ENCODE measurements at places on chromosomes 3 and 15.
A peak's percentile ranks its signal among the peaks of the same experiment; 100 is the strongest.

DNA sequence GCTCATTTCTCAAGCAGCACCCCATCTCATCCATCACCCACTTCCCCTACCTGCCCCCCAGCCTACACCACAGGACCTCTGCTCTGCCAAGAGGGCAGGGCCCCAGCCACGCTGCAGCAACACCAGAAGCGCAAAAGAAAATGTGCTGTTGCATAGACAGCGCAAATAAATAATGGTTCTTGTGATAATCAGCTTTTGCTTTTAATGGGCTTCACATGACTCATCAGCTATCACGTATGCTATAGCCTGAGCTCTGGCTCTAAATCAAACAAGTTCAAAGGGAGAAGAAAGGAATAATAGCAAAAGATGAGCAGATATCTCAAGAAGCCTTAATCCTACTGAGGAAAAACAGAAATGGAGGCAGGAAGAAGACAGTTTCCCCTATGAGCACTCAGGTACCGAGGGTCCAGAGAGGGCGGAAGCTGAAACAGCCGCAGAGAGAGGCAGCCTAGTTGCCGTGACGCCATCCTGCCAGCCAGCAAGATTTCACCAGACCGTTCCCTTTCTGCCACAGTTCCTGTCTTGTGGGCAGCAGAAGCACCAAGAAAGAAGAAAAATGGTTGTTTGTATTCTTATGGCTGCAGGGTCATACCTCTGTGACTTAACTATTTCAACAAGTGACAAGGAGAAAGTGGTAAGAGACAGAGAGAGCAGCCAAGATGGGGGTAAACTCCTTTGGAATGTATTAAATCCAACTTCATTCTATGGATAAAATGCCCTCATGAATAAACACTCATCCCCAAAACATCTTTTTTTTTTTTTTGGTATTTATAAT is 22.0 kb downstream of the RAB27A start:
- no peak for DNase-seq

DNA sequence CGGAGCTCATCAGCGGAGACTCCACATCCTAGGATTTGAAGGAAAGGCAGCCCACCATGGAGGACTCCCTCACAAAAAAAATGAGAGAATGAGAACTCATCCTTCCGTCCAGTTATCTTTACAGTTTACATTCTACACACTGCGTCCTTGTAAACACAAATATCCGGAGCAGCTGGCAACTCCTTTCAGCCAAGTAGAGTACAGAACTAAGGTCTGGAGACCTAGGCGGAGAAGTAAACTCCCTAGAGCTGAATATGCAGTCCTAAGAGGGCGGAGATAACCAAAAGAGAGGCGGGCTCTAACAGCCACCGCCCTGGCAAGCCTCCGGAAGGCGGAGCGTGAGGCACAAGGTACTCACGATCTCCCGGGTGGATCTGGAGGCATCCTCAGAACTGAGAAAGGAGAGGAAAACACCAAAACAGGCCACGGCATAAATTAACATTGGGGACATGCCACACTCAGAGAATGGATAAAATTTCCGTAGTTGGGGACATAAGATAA is 924 bp upstream of the SIN3A start:
- peak; percentile 67 for DNase-seq

- DNase-seq, result peak; percentile 89
Observed at GRCh38 chr3:48429317-48429959, 448 bp downstream of the PLXNB1 start.

- peak; percentile 36 for DNase-seq
Observed at GRCh38 chr15:72285927-72286516, 13.7 kb upstream of the PARP6 start.

DNA sequence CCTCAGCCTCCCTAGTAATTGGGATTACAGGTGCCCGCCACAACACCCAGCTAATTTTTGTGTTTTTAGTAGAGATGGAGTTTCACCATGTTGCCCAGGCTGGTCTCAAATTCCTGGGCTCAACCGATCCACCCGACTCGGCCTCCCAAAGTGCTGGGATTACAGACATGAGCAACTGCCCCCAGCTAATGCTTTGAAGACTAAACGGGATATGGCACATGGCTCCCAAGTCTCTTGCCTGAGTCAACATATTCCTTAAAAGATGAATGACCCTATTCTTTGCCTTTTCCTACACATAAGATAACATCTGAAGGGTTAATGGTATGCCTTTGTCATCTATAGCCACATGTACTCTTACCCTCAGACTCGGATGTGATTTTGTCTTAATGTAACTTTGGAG is 38.4 kb upstream of the NEDD4 start:
- no peak for DNase-seq

GRCh38 chr15:85606738-85607137 is 188.0 kb downstream of the KLHL25 start:
- no peak for DNase-seq

DNA sequence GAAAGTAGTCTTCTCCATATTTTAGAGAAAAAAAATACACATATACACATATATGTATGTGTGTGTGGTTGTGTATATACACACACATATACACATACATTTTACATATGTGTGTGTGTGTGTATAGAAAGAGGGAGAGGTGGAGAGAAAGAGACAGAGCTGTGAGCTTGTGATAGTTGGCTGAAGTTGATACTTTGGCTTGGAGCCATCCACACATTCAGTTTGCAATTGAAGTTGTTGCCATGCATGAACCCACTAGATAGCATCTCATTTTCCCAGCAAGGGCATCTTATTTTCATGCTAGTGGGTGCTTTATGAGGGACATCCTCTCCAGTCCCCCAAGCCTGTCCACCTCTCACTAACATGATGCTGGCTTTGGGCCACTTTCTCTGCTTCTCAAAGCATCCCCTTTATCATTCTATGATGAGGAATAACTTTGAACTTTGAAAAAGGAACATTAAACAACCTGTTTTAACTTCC is 228.6 kb downstream of the ZNF621 start:
- DNase-seq, result no peak

DNA sequence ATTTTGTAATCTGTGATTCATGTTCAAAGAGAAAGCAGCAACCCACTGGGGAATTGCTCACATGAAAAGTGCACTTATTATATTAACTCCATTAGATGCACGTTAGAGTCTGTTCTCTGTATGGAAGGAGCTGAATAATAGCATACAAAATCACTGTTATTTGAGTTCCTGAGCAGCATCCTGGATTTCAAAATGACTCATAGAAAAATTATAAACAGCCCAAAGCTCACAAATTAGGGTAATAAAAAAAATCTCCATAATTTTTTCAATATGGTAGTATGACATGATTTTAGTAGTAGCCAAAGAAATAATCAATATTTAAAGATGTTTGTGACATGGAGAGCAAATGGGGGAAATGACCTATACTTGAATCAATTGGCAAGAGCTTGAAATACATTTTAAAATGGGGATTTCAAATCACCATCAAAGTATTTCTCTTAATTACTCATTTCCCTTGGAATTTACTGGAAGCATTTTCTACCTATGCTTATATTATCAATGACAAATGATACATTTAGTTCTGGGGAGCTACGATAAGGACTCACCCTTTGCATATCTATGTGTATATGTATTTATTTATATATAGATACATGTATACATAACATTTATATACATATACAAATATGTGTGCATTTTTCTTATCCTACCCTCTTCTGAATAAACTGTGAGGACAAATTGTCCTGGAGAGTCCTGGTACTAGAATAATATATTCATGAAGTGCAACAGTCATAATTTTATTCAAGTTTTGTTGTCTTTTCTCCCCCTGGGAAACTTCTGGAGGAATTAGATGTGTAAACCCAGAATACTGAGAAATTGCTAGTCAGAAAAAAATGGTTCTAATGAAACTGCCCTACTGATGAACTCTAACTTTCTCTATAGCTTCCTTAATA is 116.3 kb downstream of the RPL22L1 start:
- DNase-seq, result peak; percentile 20

DNA sequence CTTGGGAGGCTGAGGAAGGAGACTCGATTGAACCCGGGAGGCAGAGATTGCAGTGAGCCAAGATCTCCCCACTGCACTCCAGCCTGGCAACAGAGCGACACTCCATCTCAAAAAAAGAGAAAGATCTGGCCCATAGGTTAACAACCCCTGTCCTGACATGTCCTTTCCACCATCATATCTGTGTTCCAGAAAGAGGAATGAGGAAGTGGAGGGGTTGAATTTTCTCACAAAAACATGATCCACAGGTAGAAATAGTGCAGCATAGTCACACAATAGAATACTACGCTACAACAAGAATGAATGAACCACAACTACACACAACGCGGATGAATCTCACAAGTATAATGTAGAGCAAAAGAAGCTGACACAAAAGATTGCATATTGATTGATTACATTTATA is 4.7 kb upstream of the SLC51B start:
- no peak for DNase-seq

- DNase-seq, result peak; percentile 47
Observed at GRCh38 chr15:67066041-67066958, 898 bp downstream of the SMAD3 start.

GRCh38 chr3:137285924-137286323 is 328.1 kb downstream of the IL20RB start:
- no peak for DNase-seq

DNA sequence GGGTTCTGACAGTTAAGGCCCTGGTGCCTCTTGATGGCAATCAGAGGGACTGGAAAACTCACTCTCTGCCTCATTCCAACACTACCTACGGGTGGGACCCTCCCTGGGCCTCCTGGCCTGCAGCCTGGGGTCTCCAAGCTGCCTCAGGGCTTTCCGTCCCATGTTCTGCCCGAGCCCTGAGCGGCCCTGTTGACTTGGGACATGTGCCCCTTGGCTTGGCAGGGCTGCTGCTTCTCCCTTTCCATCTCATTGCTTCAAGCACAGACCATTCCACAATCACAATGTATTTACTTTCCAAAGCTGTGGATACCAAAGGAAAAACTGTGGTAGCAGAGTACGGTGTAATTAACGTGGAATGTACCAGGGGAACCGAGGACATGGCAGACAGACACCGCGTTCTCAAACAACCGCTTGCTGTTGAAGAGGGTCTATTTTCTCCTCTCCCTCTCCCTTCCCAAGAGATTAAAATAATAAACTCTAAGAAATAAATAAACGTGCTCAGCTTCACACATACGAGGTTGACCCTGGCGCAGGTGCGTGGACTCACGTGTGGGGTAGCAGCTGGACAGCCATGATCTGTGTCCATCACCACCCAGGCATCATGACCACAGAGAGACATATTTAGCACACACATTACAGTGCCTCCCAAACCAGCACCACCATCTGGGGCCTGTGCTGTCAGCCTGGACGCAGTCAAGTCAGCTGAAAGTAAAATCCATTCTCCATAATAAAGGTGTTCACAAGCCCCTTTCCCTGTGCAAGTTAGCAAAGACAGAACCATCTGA is 172.0 kb downstream of the XXYLT1 start:
- DNase-seq, result no peak

DNA sequence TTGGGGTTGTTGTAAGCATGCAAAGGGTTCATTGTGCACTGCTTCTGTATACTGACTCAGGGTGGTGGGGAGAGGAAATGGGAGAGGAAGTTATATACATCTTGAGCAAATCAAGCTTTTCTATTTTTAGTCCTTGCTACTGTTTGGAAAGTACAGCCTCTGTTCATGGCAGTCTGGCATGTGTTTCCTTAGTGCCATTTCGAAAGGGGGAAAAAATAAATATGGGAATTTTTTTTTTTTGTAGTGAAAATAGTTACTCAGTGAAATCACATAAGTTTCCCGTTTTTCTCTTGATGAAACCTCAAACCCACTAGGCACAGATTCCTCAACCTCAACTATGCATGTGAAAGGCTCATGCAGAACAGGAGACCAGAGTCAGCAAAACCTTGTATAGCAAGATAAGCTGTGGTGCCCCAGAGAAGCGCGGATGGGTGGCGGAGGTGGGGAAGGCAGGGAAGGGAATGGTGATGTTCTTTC is 353.3 kb downstream of the LPP start:
- DNase-seq, result peak; percentile 79

GRCh38 chr3:44208568-44208967 is 33.1 kb upstream of the TOPAZ1 start:
- no peak for DNase-seq

DNA sequence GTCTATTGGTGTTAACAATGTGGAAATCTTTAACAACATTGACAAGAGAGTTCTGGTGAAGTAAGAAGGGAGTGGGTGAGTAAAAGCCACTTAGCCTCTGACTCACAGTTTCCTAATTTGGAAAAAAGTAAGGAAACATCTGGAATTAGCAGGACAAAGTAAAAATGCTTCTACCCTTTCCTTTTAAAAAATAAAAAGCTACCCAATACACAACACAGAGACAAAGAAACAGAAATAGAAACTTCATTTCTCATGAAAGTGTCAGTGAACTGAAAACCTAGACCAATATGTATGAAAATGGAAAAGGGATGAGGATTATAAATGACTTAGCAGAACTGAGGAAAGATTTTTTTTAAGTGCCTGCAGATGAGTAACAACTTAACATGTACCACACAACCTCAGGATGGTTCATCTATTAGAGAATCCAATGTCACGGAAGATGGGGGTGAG is 65.4 kb downstream of the SSR3 start:
- peak; percentile 52 for DNase-seq

DNA sequence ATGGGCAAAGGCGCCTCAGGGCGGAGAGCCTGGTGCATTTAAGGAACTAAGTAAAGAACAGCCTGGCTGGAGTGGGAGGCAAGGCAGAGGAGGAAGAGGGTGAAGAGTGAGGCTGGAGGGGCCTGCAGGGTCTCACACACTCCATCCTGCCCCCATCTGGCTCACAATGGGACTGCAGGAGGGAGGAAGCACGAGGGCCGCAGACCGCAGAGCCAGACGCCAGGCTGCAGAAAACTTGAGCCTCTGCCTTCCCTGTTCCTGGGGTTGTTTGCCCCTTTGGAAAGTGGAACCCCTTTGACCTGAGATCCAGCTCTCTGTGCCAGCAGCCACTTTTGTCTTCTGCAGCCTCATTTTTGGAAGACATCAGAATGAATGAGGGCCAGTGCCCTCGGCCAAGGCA is 138.0 kb downstream of the SRGAP3 start:
- no peak for DNase-seq

DNA sequence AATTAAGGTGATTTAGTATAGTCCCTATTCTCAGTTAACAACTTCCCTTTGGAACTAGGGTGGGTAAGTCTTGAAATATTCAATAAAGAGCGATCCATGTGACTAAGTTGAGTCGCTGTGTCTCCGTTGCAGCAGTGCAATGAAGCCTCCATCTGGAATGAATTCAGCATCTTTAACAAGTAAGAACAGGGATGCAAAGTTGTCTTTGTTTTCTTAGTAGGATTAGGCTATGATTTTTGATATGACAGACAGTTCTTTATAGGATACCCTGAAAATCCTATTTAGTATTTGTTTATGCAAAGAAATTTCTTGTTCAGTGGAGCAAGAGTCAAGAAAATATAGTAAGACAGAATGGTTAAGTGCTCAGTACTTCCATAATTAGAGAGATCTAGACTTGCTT is 52.7 kb downstream of the RBMS3 start:
- no peak for DNase-seq

Measured in GM03348 (cell line).